ENCODE measurements at places on chromosomes 11 and 22.

DNA sequence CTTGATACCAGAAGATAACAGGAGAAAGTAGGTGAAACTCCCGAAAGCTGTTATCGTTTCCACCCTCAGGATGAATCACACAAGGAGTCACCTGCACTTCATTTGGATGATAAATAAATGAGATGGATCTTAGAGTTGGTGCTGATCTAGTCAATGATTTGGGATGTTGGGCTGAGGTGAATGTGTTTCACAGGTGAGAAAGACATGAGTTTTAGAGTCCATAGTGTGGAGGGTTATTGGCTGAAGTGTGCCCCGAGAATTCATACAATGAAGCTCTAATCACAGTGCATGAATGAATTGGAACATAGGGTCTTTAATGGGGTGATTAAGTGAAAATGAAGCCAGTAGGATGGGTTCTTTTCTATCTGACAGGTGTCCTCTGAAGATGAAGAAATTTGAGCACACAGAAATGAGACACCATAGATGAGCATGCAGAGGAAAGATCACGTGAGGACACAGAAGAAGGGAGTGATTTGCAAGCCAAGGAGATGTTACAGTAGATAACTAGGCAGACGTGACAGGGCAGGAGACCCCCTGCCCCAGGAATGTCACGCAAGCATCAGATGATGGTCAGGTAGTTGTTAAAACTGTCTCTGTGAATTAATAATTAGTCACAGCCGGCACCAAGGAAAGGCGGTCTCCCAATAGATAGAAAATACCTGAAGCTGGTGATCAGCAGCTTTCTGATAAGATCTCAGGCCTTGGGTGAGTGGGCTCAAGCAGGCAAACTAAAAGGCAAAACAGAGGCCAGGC is 60.3 kb upstream of the IGLL5 start:
- DNase-seq: no peak

DNA sequence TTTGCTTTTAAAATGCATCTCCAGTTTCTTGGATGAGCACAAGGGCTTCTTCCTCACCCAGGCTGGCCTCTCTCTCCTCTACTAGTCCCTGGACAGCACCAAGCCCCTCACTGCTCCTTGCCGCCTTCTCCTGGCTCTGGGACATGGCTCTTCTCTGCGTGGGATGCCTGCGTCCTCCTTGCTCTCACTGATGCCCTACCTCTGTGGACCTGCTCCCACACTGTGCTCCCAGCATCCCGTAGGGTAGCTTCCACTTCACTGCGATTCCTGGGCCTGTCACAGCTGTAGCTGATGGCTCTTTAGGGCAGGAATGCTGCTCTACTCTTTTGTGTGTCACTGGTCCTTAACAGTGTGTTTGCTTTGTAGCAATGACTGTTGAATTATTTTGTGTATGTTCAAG is 136.3 kb downstream of the SNX19 start:
- no peak for DNase-seq

DNA sequence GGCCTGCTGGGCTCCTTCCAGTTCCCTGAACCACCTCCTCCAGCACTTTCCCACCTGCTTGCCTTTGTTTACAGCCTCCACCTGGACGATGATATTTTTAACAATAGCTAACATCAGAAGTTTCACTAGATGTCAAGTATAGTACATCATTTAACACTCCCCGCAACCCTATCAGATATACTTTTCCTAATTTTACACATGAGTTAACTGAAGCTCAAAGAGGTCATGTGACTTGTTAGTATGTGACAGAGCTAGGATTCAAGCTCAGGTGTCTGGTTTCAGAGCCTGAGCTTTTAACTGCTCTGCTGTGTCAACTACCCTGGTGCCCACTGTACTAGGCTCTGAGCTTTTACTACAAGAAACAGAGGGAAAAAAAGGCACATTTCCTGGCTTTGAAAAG is 14.3 kb upstream of the HPX start:
- DNase-seq: peak; percentile 38

- no peak for DNase-seq
These were observed 139.3 kb downstream of the FAM76B start for GRCh38 chr11:95650276-95650675.

GRCh38 chr11:873706-874105 is 31.1 kb downstream of the TSPAN4 start:
- DNase-seq: no peak

- DNase-seq: no peak
These were observed 52.9 kb downstream of the CABIN1 start for GRCh38 chr22:24063986-24064385.

- no peak for DNase-seq
These were observed 4.0 kb upstream of the TH start for GRCh38 chr11:2175659-2176058.

GRCh38 chr11:80943226-80943625 is 1502.4 kb upstream of the TENM4 start:
- DNase-seq: no peak

- no peak for DNase-seq
These were observed 53.9 kb upstream of the PICALM start for GRCh38 chr11:86122773-86123172.

GRCh38 chr11:102757823-102758549 is 22.4 kb downstream of the MMP10 start:
- DNase-seq: no peak

GRCh38 chr11:29019960-29020683 is 911.9 kb downstream of the METTL15 start:
- DNase-seq: no peak

- DNase-seq: no peak
These were observed 40.5 kb downstream of the DKK3 start for GRCh38 chr11:11967669-11968510.

- no peak for DNase-seq
These were observed 17.9 kb upstream of the ADA2 start for GRCh38 chr22:17237038-17237668.

- no peak for DNase-seq
These were observed 909.2 kb upstream of the TENM4 start for GRCh38 chr11:80349997-80350396.

DNA sequence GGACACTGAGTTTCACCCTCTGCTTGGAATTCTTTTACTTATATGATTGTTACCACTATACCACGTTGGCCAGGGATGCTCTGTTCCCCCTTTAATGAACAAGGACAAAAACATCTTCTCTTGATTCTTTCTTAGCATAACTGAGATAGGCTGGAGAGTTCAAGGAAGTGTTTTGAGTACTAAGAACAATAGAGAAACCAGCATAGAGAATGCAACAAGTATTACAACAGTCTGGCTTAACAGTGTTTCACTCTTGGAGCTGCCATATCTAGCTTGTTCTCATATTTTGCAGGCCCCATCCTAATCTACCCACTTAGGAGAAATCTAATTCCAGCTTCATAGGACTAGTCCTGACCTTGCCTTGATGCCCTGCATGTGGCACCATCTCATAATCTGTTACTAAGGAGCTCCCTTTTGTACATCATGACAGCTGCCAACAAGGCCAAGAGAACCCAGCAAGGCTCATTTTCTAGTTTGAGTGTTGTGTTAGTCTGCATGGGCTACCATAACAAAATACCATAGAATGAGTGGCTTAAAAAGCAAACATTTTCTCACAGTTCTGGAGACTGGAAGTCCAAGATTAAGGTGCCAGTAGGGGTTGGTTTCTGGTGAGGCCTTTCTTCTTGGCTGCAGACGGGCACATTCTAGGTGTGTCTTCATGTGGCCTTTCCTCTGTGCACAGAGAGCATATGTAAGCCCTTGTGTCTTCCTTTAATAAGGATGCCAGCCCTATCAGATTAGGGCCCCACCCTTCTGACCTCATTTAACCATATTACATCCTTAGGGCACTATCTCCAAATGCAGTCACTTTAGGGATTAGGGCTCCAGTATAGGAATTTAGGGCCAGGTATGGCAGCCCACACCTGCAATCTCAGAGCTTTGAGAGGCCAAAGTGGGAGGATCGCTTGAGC is 37.8 kb downstream of the PACS1 start:
- no peak for DNase-seq

DNA sequence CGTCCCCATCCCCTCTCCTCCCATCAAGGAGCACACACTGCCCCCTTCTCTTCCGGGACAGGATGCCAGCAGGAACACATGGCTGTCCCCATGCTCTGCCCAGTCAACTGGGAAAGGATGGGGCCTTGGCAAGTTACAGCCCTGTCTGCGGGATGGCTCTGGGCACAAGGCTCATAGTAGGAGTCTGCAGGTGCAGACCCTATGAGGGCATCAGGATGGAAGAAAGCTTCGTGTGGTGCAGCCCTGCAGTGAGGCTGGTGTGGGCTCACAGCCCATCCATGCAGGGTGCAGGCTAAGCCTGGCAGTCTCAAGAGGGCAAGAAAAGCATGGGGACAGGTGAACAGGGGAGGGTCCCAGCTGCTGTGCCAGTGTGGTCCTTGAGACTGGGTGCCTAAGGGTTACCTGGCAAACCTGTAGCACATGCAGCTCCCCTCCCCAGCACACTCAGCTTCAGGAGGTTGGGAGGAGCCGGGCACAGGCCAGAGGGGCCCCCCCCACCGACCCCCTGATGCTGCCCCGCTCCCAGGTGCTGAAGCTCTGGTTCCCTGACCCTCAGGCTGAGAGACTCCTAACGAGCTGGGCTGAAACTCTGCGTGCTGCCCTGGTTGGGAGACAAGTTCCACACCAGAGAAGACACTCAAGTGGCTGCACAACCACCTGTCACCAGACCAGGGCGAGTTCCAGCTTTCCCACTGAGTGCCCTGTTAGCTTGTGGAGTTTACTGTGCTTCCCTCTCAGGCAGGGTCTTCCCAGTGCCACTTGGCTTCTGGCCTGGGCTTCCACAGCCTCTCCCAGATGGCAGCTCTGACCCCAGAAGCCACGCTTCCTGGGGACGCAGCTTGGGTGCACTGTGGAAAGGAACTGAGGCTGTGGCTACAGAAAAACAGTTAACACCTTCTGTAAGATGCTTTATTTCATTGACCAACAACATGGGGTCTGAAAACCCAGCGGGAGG is 3.3 kb upstream of the SCARF2 start:
- no peak for DNase-seq

GRCh38 chr11:117477721-117478120 is 150.1 kb downstream of the CEP164 start:
- no peak for DNase-seq

All from NCI-H1105 (cell line).